ENCODE measurements at places on chromosomes 4 and X.
A peak's percentile ranks its signal among the peaks of the same experiment; 100 is the strongest.

DNA sequence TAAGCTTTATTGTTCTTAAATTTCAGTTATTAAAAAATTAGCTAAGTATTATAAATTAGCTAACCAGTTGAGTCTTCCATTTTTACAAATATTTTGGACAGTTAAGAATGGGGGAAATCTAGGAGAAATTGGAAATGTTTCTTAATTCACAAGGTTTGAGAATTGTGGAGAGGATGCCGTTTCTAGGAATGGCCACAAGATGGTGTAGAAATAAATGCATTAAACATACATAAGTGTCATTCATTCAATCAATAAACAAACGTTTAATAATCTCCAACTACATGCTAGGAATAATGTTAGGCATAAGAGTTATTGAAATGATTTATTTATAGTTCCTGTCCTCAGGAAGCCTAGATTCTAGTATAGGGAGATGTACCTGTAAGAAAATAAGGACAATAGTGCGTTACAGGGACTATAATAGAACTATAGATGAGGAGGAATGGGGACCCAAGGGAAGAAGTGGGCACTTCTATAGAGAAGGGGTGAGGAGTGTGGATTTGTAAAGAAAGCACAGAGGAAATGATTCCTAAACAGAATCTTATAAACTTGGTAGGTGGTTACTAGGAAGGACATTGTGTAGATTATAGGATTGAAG, 195.7 kb upstream of the ANK2 start:
- peak; percentile 46 for DNase-seq

DNA sequence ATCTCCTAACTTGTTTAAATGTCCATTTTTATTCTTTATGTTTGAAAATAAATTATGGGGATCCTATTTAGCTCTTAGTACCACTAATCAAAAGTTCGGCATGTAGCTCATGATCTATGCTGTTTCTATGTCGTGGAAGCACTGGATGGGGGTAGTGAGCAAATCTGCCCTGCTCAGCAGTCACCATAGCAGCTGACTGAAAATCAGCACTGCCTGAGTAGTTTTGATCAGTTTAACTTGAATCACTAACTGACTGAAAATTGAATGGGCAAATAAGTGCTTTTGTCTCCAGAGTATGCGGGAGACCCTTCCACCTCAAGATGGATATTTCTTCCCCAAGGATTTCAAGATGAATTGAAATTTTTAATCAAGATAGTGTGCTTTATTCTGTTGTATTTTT, 27.6 kb downstream of the NUDT6 start:
- DNase-seq = no peak

GRCh38 chr4:148786699-148787098, 344.5 kb upstream of the NR3C2 start:
- no peak for DNase-seq

DNA sequence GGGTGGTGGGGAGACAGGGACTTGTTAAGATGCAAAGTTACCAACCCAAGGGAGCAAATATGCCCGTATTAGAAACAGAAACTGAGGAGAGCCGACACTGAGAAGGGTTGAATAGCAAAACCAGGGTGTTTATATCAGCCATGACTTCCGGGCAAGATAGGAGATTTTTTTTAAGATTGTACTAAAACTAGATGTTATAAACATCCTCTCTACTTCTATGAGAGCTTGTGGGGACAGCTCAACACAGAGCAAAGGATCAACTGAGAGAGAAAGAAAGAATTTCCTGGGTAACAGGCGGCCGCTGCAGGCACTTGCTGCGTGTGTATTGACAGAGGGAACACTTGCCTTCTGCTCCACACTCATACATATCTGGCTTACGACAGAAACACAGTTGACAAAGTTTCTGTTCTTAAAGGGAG, 49.1 kb upstream of the FBXW7 start:
- no peak for DNase-seq

GRCh38 chr4:151256134-151256533, 20.8 kb upstream of the PRSS48 start:
- no peak for DNase-seq

DNA sequence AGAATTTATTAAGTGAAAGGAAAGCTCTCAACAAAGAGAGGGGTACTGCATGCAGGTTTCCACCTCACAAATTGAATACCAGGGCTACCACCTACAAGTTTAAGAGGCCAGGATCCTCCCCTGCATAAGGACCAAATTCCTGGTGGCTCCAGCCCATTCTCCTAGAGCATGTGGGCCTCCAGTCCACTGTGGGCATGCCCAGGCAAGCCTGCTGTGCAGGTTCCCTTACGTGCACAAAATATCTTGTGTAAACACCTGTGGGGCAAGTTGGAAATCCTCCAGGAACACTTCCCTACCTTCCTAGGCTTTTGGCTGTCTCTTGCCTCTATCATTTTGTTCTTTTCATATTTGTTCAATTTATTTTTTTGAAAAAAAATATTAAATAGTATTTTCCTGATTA, 724.3 kb downstream of the ARAP2 start:
- DNase-seq = no peak

DNA sequence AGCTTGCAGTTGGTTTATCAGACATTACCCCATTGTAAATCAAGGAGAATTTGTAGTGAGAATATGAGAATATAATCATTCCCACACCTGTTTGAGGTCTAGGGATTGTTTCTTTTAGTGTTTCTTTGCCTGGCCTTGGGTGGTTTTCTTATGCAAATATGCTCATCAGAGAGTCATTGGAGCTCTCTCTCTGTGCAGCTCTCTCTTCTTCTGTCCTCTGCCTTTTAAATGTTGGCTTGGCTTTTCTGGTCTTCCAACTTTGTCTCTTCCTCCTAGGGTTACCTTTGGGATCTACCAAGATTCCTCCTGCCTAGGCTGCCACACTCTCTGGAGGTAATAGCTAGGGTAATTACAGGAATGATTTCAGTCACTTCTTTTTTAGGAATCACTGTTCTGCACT, 102.3 kb upstream of the ARSJ start:
- DNase-seq = no peak

GRCh38 chr4:3812211-3812934, 46.2 kb downstream of the ADRA2C start:
- DNase-seq = no peak

GRCh38 chrX:25020905-25021449, 5.2 kb upstream of the ARX start:
- no peak for DNase-seq

GRCh38 chrX:13897566-13897965, 80.7 kb upstream of the GPM6B start:
- DNase-seq = no peak

DNA sequence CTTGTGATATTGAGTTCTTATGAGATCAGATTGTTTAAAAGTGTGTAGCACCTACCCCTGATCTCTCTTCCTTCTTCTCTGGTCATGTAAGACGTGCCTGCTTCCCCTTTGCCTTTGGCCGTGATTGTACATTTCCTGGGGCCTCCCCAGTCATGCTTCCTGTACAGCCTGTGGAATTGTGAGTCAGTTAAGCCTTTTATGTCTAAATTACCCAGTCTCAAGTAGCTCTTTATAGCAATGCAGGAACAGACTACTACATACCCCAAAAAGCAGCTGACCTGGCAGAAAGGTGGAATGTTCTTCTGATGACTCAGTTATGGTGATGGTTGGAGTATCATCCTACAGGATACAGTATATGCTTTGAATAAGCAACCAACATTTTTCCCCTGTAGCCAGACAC, 11.4 kb upstream of the MCUB start:
- DNase-seq = no peak

DNA sequence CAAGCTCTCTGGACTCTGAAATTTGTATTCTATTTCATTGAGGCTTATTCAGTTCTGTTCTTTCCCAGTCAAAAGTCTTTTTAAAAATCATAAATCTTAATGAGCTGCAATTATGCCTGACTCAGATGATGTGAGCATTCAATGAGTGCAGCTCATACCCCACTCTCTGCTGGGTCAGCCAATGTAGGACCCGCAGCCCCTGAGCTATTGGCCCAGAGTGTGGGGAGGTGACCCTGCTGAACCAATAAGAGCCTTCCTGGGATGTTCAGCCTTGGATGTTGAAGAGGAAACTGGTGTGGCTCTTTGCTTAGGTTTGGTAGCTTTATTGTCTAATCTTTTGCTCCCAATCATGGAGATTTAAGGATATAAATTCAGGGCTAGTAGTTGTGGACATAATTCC, 12.1 kb upstream of the TCEAL4 start:
- DNase-seq = no peak

- no peak for DNase-seq
These were observed 1875.0 kb upstream of the PCDH7 start for GRCh38 chr4:28845158-28845557.

GRCh38 chrX:11429538-11430085, 136.4 kb downstream of the AMELX start:
- no peak for DNase-seq

DNA sequence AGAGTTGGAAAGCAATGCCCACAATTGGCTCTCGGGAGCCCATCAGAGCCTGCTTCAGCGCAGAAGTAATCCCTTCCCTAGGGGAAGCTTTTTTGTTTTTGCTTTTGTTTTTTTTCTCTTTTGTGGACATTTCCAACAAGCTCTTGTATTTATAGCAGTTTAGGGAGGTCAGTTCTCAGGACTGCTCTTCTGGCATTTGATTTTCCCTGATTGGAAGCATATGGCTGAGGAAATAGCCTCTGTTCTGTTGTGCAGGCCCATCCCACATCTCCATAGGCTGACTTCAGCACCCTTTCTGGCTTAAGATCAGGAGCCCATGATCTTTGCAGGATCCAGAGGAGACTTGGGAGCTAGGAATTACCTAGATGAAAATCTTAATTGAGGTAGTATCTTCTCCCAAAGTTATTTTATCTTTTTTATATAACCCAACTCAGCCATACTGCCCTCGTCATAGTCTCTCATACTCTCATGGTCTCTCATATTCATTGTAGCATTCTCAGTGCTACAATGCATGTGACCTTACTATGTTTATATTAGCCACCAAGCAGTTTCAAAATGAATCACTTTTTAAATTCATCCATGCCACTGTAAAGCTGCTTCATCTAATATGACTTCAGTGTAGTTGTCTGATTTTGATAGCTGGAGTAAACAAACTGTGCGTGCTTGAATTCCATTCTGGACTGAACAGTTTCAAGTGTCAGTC, 16.7 kb downstream of the PAGE4 start:
- DNase-seq = no peak

- DNase-seq = no peak
These were observed 565.0 kb downstream of the BCOR start for GRCh38 chrX:39532761-39533160.
